Activated T-helper 1 cell treated with anti-CD3 and anti-CD28 coated beads, Interleukin-12 subunit alpha, Interleukin-12 subunit beta, Interleukin-2, Interleukin-4 antibody, amounts not matched to agents 30 ng/mL and 10 ng/mL and 1 ng/mL, durations not matched to agents 14 hours and 24 hours and 36 hours (primary cell): ENCODE measurements at places on chromosomes 6 and 20.

GRCh38 chr20:38301309-38301708 is 2.6 kb upstream of the BPI start:
- no peak for DNase-seq

- no peak for DNase-seq
Observed at GRCh38 chr6:5457041-5457440, 195.7 kb downstream of the FARS2 start.

- no peak for DNase-seq
Observed at GRCh38 chr6:23790756-23791155, 335.3 kb upstream of the NRSN1 start.

- DNase-seq: no peak
Observed at GRCh38 chr6:11632795-11633511, 95.4 kb downstream of the TMEM170B start.

GRCh38 chr6:102619585-102619984 is 1226.1 kb downstream of the GRIK2 start:
- DNase-seq: no peak

DNA sequence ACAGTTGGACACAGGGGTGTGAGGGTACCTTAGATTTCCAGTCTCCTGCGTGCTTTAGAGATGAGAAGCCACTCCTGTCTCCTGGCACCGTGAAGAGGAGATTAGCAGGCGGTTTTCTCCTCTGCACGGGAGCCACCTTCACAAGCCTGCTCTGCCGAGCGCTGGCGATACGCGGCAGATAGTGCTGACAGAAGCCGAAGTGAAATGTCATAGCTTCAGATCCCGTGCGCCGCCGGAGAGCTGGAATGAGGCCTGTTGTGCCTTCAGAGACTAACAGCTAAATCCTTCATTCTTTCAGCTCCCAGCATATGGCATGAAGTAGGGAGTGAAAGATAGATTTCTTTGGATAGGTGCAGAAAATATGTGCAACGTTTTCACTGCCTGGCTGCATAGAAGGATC is 371.0 kb downstream of the TAF4 start:
- no peak for DNase-seq

DNA sequence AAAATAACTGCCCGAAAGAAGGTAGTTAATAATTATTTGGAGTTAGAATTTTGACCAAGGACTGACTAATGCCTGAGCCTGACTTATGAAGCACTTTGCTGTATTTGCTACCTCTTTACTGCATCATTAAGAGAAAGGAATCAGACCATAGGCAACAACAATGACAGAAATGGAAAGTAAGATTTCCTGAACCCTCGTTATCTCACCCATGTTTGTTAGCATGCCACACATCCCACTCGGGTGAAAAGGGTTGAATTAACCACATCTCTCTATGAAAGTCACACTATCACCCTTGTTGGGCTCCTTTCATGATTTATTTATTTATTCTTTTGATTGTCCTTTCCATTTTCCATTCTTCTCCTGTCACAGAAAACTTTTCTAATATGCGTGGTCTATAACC is 59.6 kb downstream of the OLIG3 start:
- DNase-seq: no peak
